Renal pelvis (tissue), 12 donors: ENCODE measurements at places on chromosomes 13 and 19. TPM values are rescaled to one million over a fixed set of nuclear protein-coding genes. Genes with fewer than 3 reads are reported as not detected.

Gene PLA2G4C
- polyA plus RNA-seq, result 5.7 TPM

Gene CEACAM21
- polyA plus RNA-seq, result 1.9 TPM

Gene ZNF536
- 2.1 TPM for polyA plus RNA-seq

Gene PODNL1
- polyA plus RNA-seq, result 0.97 TPM

Gene CARD8
- polyA plus RNA-seq, result 62.7 TPM

Gene SLC10A2
- 0.65 TPM for polyA plus RNA-seq

Gene PRDX2
- 303 TPM for polyA plus RNA-seq

Gene CLASRP
- 76.2 TPM for polyA plus RNA-seq

Gene CD33
- polyA plus RNA-seq, result 1.8 TPM

Gene PSG11
- not detected for polyA plus RNA-seq

Gene MAST1
- 1.3 TPM for polyA plus RNA-seq

Gene FGF14
- polyA plus RNA-seq, result 0.94 TPM

Gene SULT2B1
- 0.43 TPM for polyA plus RNA-seq
